ENCODE measurements at places on chromosomes 1 and 21. TPM values are rescaled to one million over a fixed set of nuclear protein-coding genes. Genes with fewer than 3 reads are reported as not detected.

TMIGD3 gene
- 5.8 TPM for total RNA-seq

DNA sequence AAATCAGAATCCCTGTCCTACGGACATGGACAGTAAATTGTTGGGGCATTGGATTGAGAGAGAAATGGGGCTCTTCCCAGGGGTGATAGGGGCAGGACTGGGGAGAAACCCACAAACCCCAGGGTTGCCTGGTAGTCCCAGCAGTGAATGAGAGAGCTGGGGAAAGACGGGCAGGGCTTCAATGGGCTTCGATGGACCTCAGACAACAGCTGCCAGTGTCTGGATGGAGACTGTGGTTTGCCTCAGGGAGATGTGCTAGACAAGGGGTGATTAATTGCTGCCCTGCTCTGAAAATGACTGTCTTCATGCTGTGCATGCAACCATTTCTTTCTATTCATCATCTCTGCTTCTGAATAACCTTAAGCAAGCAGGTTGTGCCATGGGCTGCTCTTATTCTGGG is 7.4 kb downstream of the GPR25 start:
- H3K27ac ChIP-seq, result no peak overlapping the region
- H3K4me3 ChIP-seq, result no peak overlapping the region
- peaks cover 29% of the 10 kb centered on the region for H3K27me3 ChIP-seq

- H3K36me3 ChIP-seq, result no peaks in the 10 kb centered on the region
- H3K4me3 ChIP-seq, result no peak overlapping the region
- no peaks in the 10 kb centered on the region for H3K4me1 ChIP-seq
- no peaks in the 10 kb centered on the region for H3K27me3 ChIP-seq
- no peak for DNase-seq
- no peak overlapping the region for H3K27ac ChIP-seq
Measured at GRCh38 chr1:28139025-28139712, 37.3 kb downstream of the PTAFR start.

DNA sequence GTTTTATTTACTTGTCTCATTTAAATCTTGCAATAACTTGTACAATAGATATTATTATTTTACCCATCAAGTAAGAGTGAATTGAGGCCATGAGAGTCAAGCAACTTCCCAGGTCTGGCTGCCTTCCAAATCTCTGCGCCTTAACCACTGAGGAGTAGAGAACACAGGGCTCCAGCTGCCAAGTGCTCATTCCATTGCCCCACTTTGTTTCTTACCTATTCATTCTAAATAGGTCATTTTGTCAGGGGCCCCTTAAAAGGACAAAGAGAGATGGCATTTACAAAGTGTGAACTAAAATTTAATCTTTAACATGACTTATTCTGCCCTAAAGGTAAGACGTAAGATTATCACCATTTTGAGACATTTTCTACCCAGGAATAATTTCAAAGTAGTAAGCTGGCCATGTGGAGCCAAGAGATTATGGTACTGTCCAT is 3.5 kb downstream of the PPP1R15B start:
- H3K4me3 ChIP-seq, result peak overlapping the region; percentile 97
- peak overlapping the region; percentile 96 for H3K27ac ChIP-seq
- H3K4me1 ChIP-seq, result peaks cover 58% of the 10 kb centered on the region
- peaks cover 35% of the 10 kb centered on the region for H3K36me3 ChIP-seq
- peak; percentile 93 for DNase-seq

DNA sequence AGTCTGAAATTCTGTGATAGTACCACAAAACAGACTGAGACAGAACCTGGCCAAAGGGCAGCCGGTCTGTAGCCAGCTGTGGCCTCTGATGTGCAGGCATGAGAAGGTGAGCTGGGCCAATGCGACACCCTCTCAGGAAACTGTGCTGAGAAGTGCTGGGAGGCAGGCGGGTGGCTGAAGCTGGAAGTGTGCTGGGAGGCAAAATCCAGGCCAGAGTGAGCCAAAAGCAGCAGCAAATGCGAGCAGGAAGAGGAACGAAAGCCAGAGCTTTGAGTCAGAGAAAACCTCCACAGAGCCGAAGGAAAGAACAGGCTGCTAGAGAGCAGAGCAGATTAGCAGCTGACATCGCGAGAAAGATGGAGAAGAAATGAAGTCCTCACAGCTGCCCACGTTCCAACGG is 10.2 kb upstream of the ATP13A2 start:
- peaks cover 72% of the 10 kb centered on the region for H3K36me3 ChIP-seq
- H3K27me3 ChIP-seq, result no peaks in the 10 kb centered on the region
- DNase-seq, result peak; percentile 27
- H3K27ac ChIP-seq, result peak overlapping the region; percentile 25
- no peak overlapping the region for H3K4me3 ChIP-seq
- H3K4me1 ChIP-seq, result peaks cover 15% of the 10 kb centered on the region

GRCh38 chr1:168110896-168111545 is 25.7 kb downstream of the GPR161 start:
- no peaks in the 10 kb centered on the region for H3K27me3 ChIP-seq
- H3K27ac ChIP-seq, result no peak overlapping the region
- no peak for DNase-seq
- no peaks in the 10 kb centered on the region for H3K4me1 ChIP-seq

- H3K4me1 ChIP-seq, result no peaks in the 10 kb centered on the region
- no peak overlapping the region for H3K4me3 ChIP-seq
- H3K27ac ChIP-seq, result no peak overlapping the region
- no peaks in the 10 kb centered on the region for H3K36me3 ChIP-seq
- no peak for DNase-seq
- no peaks in the 10 kb centered on the region for H3K27me3 ChIP-seq
Measured at GRCh38 chr1:167232801-167233200, 12.1 kb downstream of the POU2F1 start.

GRCh38 chr1:243968413-243968812 is 82.7 kb upstream of the ZBTB18 start:
- no peaks in the 10 kb centered on the region for H3K36me3 ChIP-seq
- no peak for DNase-seq

MAB21L3 gene
- 0.28 TPM for total RNA-seq

GRCh38 chr1:47013293-47013692 is 10.2 kb upstream of the CYP4X1 start:
- DNase-seq, result no peak
- H3K36me3 ChIP-seq, result no peaks in the 10 kb centered on the region
- H3K27me3 ChIP-seq, result no peaks in the 10 kb centered on the region
- no peak overlapping the region for H3K27ac ChIP-seq

TNFSF18 gene
- not detected for total RNA-seq

CPLANE2 gene
- 2.5 TPM for total RNA-seq

ESRRG gene
- total RNA-seq, result 0.33 TPM

- H3K27me3 ChIP-seq, result no peaks in the 10 kb centered on the region
- peak overlapping the region; percentile 77 for H3K27ac ChIP-seq
- DNase-seq, result no peak
- H3K36me3 ChIP-seq, result no peaks in the 10 kb centered on the region
- no peak overlapping the region for H3K4me3 ChIP-seq
Measured at GRCh38 chr21:45004059-45004422, 64.2 kb downstream of the SLX9 start.

MFSD2A gene
- total RNA-seq, result 8.1 TPM

DNA sequence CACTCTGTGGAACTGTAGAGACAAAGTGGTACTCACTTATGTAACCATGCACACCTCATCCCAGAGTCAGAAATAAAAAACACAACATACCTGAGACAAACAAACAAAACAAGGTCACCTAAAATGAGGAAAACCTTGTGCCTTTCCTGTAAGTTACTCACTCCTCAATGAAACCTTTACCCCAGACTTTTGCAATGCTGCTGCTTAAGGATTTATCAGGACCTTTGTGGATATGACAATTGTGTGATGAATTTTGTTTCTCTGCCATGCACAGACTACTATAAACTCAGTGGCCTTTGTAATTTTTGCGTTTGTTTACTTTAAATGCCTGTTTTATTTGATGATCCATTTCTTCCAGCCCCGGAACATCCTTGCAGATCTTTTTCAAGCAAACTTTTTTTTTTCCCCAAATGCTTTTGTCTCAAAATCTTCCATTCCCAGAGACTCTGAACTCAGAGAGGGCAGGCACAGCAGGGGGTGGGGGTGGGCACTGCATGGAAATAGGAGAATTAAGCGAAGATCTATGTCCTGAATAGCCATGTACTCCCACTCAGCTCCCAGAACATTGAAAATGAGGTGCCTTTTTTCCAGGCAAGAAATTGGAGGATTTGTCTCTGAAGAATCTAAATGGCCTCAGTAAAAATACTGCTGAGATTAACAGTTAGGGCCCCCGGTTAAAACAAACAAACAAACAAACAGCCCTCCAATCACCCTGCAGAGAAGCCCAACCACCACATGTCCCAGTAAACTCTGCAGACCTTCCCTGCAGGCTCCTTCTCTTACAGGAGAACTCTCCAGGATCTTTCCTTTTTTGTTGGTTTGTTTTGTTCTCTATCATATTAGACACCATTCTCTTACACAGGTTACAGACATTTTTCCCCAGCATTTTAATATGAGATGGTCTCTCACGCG is 22.6 kb upstream of the SIM2 start:
- H3K27me3 ChIP-seq, result no peaks in the 10 kb centered on the region
- DNase-seq, result no peak
- no peaks in the 10 kb centered on the region for H3K36me3 ChIP-seq

GRCh38 chr1:217484871-217485270 is 146.0 kb downstream of the GPATCH2 start:
- H3K27me3 ChIP-seq, result no peaks in the 10 kb centered on the region
- DNase-seq, result no peak
- H3K4me1 ChIP-seq, result no peaks in the 10 kb centered on the region
- peaks cover 15% of the 10 kb centered on the region for H3K36me3 ChIP-seq
- H3K4me3 ChIP-seq, result no peak overlapping the region
- no peak overlapping the region for H3K27ac ChIP-seq

DNA sequence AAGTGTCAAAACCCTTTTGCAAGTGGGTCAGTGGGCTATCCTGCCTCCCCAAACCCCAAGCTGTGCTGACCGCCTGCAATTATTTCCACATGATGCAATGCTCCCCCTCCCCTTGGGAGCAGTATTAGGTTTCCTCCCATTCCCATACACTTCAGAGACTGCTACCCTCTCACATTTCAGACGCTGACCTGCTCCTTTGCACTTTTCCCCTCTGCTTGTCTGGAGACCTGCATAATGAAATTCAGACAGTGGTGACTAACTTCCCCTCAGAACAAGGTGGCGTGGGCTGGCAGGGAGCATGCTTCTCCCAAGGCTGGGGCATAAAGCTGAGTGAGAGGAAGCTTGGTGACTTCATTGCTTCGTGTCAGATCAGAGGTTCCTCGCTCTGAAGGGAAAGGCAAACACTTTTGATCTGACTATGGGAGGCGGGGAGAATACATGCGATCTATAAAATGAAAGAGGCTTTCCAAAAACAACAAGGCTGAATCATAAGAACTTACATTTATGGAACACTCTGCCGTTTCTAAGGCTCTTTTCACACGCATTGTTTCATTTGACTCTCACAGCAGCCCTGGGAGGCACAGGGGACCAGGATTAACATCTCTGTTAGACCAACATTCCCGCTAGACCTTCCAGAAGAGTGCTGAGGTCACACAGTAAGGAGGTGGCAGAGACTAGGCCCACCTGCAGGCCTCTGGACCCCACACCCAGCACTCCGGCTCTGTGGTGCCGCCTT is 27.5 kb upstream of the ROR1 start:
- no peak overlapping the region for H3K27ac ChIP-seq
- H3K36me3 ChIP-seq, result no peaks in the 10 kb centered on the region
- DNase-seq, result no peak
- H3K4me1 ChIP-seq, result peaks cover 10% of the 10 kb centered on the region
- H3K27me3 ChIP-seq, result no peaks in the 10 kb centered on the region

DNA sequence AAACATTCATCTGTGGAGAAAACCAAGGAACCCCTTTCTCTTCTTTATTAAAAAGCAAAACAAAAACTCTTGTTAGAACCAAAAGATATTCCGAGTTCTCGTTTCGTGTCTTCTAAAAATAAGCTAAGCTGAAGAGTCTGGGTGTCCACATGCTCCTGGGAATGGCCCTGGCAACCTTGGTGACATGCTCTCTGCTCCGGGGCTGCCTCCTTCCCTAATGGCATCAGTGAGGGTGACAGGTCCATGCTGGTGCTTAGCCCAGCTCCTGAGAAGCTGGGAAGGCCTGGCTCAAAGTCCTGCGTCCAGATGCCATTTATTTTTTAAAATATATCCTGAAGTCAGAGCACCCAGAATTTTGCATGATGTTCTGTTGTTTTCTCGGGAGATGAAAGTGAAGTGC is 24.6 kb upstream of the TRAPPC10 start:
- no peak overlapping the region for H3K27ac ChIP-seq
- H3K4me3 ChIP-seq, result no peak overlapping the region
- H3K27me3 ChIP-seq, result no peaks in the 10 kb centered on the region
- no peaks in the 10 kb centered on the region for H3K36me3 ChIP-seq
- no peaks in the 10 kb centered on the region for H3K4me1 ChIP-seq

GRCh38 chr21:27812279-27812678 is 845.4 kb upstream of the ADAMTS5 start:
- no peak overlapping the region for H3K4me3 ChIP-seq
- no peaks in the 10 kb centered on the region for H3K36me3 ChIP-seq
- no peak overlapping the region for H3K27ac ChIP-seq
- H3K4me1 ChIP-seq, result no peaks in the 10 kb centered on the region
- H3K27me3 ChIP-seq, result no peaks in the 10 kb centered on the region
- DNase-seq, result no peak

- H3K27me3 ChIP-seq, result no peaks in the 10 kb centered on the region
- no peak overlapping the region for H3K4me3 ChIP-seq
- H3K4me1 ChIP-seq, result no peaks in the 10 kb centered on the region
Measured at GRCh38 chr21:16517383-16517782, 787.6 kb downstream of the USP25 start.

TMEM82 gene
- not detected for total RNA-seq

CXADR gene
- total RNA-seq, result 1.5 TPM

DNA sequence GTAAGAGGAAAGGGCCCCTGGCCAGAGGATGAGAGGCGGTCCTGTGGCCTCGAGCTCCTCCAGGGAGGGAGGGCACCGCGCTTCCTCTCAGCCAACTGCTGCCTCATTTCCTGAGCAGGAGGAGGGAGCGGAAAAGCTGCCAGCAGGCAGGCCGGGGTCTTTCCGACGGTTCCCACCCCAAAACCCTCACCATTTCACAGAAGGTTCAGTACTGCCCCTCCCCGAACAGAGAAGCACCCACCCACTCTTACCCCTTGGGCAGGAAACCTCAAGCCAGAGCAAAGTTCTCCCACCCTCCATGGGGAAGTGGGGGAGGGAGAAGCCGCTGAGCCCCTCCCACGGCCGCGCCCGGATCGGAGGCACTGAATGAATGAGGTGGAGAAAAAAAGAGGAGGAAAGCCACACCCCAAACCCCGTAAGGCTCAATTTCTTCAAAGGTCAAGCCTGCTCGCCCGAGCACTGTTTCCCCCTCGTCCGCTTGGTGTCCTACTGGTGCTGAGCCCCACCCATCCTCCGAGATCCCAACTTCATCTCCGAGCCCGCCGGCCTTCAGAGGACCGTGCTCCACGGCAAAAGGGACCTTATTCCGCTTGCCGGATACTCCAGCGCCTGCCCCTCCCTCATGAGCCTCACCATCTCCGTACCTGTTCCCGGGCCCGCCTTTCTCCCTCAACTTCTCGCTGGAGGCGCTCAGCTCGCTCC is 9.4 kb downstream of the TPM3 start:
- DNase-seq, result peak; percentile 83
- no peaks in the 10 kb centered on the region for H3K36me3 ChIP-seq
- peak overlapping the region; percentile 90 for H3K27ac ChIP-seq
- H3K4me3 ChIP-seq, result peak overlapping the region; percentile 84
- peaks cover 55% of the 10 kb centered on the region for H3K4me1 ChIP-seq

- no peaks in the 10 kb centered on the region for H3K4me1 ChIP-seq
- H3K4me3 ChIP-seq, result no peak overlapping the region
- H3K27ac ChIP-seq, result no peak overlapping the region
Measured at GRCh38 chr1:178310685-178311105, 186.1 kb downstream of the CLEC20A start.

- no peak for DNase-seq
- H3K36me3 ChIP-seq, result no peaks in the 10 kb centered on the region
- H3K27ac ChIP-seq, result no peak overlapping the region
- H3K4me1 ChIP-seq, result peaks cover 16% of the 10 kb centered on the region
Measured at GRCh38 chr21:24938573-24938972, 668.7 kb downstream of the MRPL39 start.

GRCh38 chr1:6976044-6976375 is 190.8 kb downstream of the CAMTA1 start:
- no peaks in the 10 kb centered on the region for H3K4me1 ChIP-seq
- H3K36me3 ChIP-seq, result no peaks in the 10 kb centered on the region
- H3K27ac ChIP-seq, result no peak overlapping the region
- DNase-seq, result no peak
- no peak overlapping the region for H3K4me3 ChIP-seq

Data from sigmoid colon (tissue), 7 donors.